CD4-positive, alpha-beta T cell (primary cell): ENCODE measurements at places on chromosomes 3 and 15.

DNA sequence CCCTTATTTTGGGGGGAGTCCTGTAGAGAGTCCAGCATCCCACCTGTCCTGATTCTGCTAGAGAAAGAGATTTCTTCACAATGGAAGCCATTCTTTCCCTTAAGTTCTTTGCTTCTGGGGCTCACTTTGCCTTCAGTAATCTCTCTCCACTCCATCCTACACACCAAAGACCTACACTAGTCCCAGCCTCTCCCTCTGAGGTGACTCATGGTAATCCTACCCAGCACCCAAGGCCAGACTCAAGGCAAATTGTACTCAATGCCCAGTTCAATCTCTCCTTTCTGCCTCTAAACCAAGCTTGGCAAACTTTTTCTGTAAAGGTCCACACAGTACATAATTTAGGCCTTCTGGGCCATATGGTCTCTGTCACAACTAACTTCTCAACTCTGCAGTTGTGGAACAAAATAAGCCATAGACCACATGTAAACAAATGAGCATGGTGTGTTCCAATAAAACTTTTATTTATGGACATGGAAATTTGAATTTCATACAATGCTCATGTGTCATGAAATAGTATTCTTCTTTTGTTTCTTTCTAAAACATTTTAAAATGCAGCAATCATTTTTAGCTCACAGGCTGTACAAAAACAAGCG, 72.5 kb downstream of the MRPL46 start:
- DNase-seq, result no peak

- DNase-seq, result no peak
Observed at GRCh38 chr3:163347944-163348343, 1730.4 kb downstream of the SI start.

GRCh38 chr15:69489073-69489571, 36.5 kb downstream of the RPLP1 start:
- no peak for DNase-seq

DNA sequence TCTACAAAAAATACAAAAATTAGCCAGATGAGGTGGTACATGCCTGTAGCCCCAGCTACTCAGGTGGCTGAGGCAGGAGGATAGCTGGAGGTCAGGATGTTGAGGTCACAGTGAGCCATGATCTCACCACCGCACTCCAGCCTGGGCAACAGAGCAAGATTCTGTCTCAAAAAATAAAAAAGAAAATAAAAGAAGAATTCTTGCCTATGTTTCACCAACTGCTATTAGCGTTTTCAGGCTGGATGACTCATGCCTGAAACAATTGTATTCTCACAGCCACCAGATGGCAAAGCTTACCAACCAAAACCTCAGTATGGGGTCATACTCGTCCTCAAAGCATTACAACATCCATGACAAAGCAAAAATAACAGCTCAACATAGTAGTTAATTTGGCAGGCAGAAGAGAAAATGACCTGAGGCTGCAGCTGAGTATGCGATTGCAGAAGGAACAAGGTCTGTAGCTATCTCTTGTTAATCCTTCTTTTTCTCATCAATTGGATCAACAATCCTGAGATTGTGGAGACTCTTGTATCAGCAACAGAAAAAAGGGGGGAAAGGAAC, 52.2 kb downstream of the TP53BP1 start:
- no peak for DNase-seq

DNA sequence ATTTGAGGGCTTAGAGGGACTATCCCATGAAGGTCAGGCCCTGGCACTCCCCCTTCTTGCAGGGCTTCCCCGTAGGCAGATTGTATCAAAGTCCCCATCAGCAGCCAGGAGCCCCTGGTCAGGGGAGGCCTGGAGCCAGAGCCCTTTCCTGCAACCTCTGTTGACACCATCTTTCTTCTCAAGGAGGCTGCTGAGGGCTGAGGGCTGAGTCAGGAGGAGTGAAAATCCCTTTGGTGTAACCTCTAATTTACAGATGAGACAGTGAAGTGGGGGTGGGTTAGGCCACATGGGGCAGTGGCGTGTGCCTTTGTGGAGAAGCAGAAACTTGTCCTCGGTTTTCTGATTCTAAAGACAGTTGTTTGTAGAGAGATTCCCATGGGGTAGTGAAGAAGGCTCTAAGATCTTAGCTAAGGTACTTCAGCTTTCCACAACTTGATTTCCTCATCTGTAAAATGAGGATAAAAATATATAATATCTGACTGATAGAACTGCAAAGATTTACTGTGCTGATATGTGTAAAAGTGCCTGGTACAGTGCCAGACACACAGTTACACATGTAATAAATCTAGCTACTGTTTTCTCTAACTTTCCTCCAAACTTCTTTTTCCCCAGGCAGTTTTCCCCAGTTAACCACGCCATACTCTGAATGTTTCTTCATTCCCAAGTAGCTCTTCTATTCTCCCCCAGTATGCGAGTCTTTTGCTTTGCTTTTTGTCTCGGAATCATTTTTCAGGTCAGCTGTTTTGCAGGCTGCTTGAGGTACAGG, 249.4 kb upstream of the TPM1 start:
- no peak for DNase-seq

GRCh38 chr3:51734572-51734907, 27.7 kb downstream of the GRM2 start:
- no peak for DNase-seq

- no peak for DNase-seq
Observed at GRCh38 chr3:13623101-13623654, 74.3 kb downstream of the FBLN2 start.

DNA sequence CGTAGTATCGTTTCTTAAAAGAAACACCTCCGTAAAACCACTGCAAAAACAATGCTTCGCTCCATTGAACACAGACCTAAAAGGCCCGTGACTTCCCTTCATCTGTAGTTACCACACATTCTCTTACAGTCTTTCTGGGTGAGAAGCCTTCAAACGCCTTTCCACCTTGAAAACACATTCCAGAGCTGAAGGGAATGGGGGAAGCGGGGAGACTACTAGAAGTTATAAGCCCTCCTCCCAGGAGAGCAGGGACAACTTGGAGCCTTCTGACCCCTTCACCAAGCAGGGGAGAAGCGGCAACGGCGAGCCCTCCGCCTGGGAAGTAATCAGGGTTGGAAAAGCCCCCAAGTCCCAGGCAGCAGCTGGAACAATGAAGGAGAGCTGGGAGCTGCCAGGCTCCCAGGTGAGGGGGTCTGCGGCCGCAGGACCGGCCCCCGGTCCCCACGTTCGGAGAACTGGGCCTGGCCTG, 461 bp downstream of the SECISBP2L start:
- DNase-seq, result peak; percentile 25

DNA sequence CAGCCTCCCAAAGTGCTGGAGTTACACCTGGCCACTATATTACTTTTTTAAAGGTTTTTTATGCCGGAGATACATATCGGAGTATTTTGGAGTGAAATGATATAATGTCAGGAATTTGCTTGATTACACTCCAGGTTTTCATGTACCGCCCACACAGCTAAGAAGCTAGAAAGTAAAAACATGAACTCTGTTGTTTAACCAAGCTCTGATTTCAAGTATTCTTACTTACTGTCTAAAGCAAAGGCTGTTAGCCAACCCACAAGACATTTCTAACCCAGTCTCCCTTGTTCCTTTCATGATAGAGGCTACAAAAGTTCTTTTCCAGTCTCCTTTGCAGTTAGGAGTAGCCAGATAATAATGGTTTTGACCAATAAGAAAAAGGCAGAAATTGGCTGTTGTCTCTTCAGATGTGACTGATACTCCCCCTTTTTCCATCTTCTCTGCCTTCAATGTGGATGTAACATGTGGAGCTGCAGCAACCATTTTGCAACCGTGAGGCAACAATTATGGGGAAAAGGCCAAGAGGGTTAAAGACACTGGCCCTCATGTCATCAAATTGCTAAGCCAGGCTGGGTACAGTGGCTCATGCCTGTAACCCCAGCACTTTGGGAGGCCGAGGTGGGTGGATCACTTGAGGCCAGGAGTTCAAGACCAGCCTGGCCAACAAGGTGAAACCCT, 6.1 kb upstream of the CP start:
- no peak for DNase-seq
